ENCODE measurements at places on chromosomes 5 and 9. TPM values are rescaled to one million over a fixed set of nuclear protein-coding genes. Genes with fewer than 3 reads are reported as not detected.

Gene ANKRD18B
- polyA plus RNA-seq: 7.4 TPM

Gene PAXX
- 4.7 TPM for polyA plus RNA-seq

Gene PCDHGB1
- not detected for polyA plus RNA-seq

Gene KLHL3
- 50.7 TPM for polyA plus RNA-seq

Gene CARTPT
- not detected for polyA plus RNA-seq

Gene ITK
- polyA plus RNA-seq: not detected

Gene BRINP1
- polyA plus RNA-seq: 38.1 TPM

Gene F2RL1
- not detected for polyA plus RNA-seq
